Bronchial smooth muscle cell (primary cell): ENCODE measurements at places on chromosomes 12 and 14. TPM values are rescaled to one million over a fixed set of nuclear protein-coding genes. Genes with fewer than 3 reads are reported as not detected.

PRIMA1 gene
- not detected in 2 replicates for total RNA-seq

GLI1 gene
- total RNA-seq = 0.47 and 0.86 TPM in 2 replicates

RAB35 gene
- 21.6 and 33.3 TPM in 2 replicates for total RNA-seq

TDRD9 gene
- total RNA-seq = 0.47 and 1.6 TPM in 2 replicates

SLC39A5 gene
- total RNA-seq = 0.26 and 0.47 TPM in 2 replicates

C14orf39 gene
- total RNA-seq = 0.16 TPM in 1 of 2 replicates, not detected in the other

CHGA gene
- 0.16 TPM in 1 of 2 replicates, not detected in the other for total RNA-seq

KIF26A gene
- total RNA-seq = under 0.01 TPM in 1 of 2 replicates, not detected in the other

ST8SIA1 gene
- total RNA-seq = 3.2 and 11.3 TPM in 2 replicates

PSME2 gene
- 60.0 and 106 TPM in 2 replicates for total RNA-seq

GPRC5A gene
- total RNA-seq = 7.6 and 7.9 TPM in 2 replicates

SLC2A14 gene
- under 0.01 TPM in 1 of 2 replicates, not detected in the other for total RNA-seq

TMEM63C gene
- total RNA-seq = 0.32 TPM in 1 of 2 replicates, not detected in the other

GLIPR1L1 gene
- total RNA-seq = not detected in 2 replicates
